ENCODE measurements at places on chromosomes 6 and 20.

DNA sequence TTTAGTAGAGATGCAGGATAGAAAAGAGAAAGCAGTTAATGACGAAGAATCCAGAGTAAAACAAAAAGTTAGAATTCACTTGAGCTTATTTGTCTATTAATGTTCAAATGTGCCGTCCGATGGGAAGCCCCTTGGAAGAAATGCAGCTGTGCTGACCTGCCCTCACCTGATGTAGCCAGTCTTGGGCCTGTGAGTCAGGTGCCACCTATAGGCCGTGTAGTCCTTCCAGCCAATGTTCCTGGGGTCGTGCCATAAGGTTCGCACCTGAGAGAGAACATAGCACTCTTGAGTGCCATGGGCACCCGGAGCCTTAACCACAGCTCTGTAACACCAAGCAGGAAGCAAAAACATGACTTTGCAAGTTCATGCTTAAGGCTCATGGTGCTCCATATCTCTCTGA, 32.4 kb downstream of the THBS2 start:
- DNase-seq, result no peak

DNA sequence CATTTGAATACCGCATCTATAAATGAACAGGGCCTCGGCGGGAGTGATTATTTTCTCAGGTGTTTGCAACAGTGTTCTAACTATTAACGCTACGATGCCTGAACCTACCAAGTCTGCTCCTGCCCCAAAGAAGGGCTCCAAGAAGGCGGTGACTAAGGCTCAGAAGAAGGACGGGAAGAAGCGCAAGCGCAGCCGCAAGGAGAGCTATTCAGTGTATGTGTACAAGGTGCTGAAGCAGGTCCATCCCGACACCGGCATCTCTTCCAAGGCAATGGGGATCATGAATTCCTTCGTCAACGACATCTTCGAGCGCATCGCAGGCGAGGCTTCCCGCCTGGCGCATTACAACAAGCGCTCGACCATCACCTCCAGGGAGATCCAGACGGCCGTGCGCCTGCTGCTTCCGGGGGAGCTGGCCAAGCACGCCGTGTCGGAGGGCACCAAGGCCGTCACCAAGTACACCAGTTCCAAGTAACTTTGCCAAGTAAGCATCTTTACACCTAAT, 70.9 kb downstream of the HFE start:
- no peak for DNase-seq

DNA sequence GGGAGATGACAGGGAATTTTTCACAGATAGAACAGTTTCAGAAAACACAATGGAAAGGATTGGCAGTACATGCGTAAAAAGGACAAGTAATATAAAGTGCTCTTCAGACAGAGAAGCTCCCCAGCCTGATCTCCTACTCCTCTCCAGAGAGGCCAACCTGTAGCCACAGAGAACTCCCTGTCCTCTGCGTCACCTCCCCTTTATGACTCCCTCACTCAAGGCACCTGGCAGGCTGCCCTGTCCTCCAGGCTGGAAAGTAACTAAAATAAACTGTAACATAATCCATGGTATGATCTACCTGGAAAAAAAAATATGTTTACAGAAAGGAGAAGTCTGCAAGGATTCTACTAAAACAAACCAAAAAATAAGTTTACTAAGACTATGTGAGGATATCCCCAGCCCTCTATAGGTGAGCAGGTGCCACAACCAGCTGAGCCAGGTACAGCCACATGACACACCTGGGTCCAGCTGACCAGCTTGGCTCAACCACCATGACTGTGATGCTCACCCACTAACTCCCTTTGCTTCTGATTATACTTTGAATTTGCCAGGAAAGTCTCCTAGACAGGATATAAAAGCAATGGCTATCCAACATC, 29.2 kb downstream of the MBOAT1 start:
- DNase-seq, result no peak

- no peak for DNase-seq
These were observed 920 bp downstream of the GJA1 start for GRCh38 chr6:121436274-121436857.

- DNase-seq, result no peak
These were observed 18.0 kb downstream of the KLHL31 start for GRCh38 chr6:53647462-53648094.

DNA sequence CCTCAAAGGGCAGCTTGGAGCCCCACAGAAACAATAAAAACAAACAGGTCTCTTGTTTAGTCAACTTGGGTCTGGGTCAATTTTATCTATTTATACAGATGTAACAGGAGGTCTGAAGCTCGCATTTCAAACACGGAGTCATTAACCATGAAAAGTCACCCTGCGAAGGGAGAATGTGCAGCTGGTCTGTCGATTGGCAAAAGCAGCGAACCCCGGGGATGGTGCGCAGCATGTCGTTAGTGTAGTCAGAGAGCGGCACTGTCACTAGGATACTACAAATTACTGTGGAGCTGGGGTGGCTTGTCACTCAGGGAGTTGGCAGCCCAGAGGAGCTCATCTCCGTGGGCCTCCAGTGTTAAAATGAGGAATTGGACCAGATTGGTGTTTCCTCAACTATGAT, 190.4 kb upstream of the ARG1 start:
- DNase-seq, result no peak

GRCh38 chr6:118869350-118869749, 24.6 kb upstream of the ASF1A start:
- DNase-seq, result no peak

DNA sequence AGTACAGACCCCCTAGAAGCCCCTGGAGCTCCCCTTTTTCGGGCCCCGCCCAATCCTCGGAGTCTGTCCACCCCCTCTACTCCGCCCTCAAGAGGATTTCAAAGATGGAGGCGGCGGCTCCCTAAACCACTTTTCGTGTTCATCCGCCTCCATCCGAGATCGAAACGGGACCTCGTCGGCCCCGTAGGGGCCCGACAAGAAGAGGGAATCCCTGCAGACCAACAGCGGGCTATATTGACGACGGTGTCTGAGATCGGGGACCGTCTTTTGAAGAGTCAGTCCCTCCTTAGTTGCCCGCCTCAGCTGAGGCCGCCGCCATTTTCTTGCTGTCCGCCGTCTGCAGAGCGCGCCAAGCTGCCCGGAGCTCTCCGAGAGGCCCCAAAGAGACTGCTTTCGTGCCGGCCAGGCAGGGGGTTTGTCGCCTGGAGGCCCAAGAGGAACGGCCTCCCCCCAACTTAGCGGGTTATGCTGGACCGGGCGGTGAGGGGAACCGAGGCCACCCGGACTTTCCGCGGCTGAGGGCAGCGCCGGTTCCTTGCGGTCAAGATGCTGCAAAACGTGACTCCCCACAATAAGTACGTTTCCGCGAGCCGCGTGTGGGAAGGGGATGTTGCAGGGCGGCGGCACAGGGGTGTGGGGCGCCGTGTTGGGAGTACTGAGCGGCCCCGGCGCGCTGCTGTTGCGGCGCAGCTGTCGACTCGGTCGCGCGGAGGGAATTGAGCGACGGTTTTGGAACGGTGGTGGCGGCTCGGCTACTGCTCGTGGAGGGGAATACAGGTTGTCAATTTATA, 4.2 kb downstream of the BRD2 start:
- no peak for DNase-seq

DNA sequence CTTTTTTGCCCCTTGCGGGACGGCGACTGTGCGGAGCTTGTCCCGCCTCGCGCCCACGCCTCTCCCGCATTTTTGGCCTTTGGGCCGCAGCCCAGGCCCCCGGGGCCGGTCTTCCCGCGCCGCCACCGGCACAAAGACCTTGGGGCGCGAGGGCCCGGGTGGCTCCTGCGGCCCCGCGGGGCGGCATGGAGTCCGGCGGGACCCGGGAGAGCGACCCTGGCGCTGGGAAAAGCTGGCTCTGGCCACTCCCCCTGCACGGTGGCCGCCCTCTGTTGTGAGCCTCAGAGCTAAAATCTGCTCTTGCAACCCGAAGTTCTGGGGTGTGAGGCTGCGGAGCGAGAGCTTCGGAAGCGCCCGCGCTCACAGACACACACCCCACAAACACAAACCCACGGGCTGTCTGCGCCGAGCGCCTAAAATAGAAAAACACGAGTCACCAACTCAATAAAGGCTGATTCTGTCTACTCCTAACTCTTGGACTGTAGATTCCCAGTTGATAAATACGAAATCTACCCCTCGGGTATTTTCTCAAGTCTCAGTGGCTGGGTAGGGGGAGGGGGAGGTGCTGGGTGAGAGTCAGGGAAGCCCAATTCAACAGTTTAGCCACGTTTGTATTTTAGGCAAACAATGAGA, 496 bp upstream of the BEND3 start:
- no peak for DNase-seq

GRCh38 chr6:157904999-157905398, 76.7 kb upstream of the SYNJ2 start:
- DNase-seq, result no peak
